ENCODE measurements at places on chromosomes 6 and 20.

DNA sequence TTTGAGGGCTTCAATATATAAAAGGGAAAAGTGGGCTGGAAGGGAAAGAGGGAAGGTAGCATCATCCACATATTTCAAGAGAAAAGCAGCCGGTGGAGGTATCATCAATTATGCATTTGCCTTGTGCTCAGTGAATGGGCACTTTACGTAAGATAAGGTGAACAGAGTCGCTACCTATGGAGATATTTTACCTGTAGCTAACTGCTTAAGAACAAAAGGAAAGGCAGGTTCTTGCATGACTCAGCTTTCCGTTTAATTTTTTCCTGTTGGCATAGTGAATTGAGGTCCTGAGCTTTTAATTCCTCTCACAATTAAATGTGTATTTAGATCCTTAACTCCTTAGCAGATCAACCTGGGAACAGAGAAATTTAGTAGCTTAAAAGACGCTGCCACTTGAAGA is 25.5 kb upstream of the PLCB4 start:
- no peak for DNase-seq

DNA sequence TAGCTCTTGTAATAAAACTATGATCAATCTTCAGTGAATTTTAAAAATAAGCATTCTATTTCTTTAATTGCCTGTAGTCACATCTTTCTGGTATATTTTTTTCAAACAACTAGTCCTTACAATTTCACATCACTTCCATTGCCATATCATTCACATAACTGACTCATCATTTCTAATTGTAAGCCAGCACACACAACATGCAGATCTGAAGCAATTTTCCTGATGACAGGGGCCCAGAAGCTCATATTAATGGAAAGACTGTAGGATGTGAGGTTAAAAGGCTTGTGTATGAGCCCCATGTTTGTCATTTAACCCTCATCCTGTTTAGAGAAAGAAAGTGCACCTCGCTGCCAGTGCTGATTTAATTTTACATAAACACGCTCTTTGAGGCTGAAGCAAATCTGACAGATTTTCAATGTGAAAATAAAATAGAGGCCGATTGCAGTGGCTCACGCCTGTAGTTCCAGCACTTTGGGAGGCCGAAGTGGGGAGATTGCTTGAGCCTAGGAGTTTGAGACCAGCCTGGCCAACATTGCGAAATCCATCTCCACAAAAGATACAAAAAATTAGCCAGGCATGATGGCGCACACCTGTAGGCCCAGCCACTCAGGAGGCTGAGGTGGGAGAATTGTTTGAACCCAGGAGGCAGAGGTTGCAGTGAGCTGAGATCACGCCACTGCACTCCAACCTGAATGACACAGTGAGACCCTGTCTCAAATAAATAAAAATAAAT is 40.1 kb upstream of the LTV1 start:
- DNase-seq, result no peak

- no peak for DNase-seq
These were observed 16.4 kb downstream of the TRAM2 start for GRCh38 chr6:52560462-52560861.

DNA sequence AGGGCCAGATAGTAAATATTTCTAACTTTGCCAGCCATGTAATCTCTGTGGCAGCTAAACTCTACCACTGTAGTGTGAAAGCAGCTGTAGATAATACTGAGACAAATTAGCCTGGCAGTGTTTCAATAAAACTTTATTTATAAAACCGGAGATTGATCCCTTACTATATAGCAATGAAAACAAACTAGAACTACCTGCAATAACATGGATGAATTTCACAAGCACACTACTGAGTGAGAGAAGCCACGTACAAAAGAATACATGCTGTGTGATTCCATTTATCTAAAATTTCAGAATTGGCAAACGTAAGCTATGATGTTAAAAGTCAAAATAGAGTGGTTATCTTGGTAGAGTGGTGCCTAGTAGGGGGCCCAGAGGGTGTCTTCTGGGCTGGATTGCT is 198.7 kb upstream of the SGK1 start:
- no peak for DNase-seq

- no peak for DNase-seq
These were observed 24.0 kb downstream of the FYN start for GRCh38 chr6:111849298-111849697.
